ENCODE measurements at places on chromosomes 3 and 15.

DNA sequence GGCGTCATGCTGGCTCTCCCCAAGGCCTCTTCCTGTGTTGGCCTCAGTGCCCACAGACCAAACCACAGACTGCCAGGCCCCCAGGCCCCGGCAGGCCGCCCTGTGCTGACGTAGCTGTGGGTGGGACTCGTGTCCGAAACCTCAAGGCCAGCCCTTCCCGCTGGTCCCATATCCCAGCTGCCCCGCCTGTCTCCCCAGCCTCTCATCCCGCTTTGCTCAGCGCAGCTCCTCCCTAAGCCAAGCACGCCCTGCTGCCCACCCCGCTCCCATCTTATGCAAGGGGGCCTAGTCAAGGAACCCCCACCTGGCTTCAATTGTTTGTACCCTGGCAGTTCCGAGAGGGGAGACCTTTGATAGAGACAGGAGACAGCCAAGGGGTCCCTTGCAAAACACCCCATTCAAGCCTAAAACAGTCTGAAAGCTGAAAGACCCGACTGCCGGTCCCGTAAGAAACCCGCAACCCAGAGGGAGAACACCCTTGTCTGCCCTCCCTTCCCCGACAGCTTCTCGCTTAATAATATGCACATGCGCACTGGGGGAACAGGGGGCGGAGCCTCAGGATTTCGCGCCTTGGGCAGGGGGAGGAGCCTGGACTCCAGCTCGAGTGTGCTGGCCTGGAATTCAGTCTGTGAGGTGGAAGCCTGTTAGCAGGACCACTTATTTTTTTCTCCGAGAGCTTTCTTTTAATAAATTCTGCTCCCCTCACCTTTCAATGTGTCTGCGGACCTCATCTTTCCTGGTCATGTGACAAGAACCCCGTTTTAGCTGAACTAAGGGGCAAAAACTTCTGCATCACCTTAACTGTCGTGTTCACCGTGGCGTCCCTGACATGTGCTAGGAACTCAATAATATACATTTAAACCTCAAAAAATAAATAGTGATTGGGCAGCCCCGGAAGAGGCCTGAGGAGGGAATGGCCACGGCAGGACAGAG lies 17.2 kb downstream of the TNFAIP8L3 start:
- DNase-seq, result peak; percentile 81

- DNase-seq, result no peak
Observed at GRCh38 chr15:41949401-41950126, 22.8 kb downstream of the EHD4 start.

GRCh38 chr3:63961891-63962290 lies 49.7 kb upstream of the SCAANT1 start:
- DNase-seq, result no peak

- no peak for DNase-seq
Observed at GRCh38 chr3:170513642-170514041, 72.2 kb downstream of the SLC7A14 start.

DNA sequence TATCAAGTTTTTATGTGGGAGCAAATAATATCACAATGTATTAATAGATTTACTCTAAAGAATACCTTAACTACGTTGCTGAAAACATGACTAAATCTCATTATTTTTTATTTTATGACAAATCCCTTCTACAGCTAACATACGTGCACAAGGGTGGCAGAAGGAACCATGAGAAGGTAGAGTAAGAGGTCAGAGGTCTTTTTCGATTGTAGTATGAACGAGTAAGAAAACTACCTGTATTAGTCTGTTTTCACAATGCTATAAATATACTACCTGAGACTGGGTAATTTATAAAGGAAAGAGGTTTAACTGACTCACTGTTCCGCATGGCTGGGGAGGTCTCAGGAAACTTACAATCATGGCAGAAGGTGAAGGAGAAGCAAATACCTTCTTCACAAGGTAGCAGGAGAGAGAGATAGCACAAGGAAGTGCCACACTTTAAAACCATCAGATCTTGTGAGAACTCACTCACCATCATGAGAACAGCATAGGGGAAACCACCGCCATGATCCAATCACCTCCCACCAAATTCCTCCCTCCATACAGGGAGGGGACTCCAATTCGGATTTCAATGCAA lies 95.3 kb downstream of the SUCLG2 start:
- no peak for DNase-seq

- no peak for DNase-seq
Observed at GRCh38 chr3:64647825-64648224, 40.0 kb downstream of the ADAMTS9 start.

- no peak for DNase-seq
Observed at GRCh38 chr3:178238179-178238578, 298.1 kb upstream of the KCNMB2 start.

DNA sequence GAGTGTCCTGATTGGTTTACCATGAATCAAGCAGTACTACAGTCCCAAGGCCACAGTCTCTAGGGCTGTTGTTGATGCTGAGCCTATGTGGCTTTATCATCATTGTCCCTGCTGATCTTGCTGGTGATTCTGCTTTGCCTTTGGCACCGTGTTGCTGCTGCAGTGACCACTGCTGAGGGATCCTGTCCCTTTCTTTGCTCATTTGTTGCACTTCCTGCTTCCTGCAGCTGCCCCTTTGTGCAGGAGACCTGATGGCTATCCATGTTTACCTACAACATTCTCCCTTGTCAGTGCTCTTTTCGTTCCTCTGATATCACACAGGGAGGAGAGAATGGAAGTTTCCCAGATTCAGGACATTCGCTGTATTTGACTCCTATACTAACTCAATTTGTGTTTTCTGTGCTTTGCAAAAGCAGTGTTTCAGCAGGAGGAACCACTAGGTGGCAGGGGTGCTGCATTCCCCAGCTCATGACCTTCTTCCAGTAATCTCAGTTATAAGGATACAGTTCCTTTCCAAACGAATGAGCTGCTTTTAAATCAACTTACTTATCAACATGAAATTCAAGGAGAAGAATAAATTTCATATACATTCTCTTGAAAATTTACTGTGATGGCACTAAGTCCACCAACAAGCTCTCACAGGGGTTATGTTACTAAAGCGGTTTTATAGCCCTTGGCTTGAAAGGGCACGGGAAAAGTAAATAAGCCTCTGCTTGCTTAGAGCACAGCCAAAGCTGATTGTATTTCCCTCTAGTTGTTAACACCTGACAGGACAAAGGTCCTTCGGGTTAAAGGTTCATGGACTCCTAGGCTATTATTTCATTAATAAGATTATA lies 9.7 kb upstream of the THUMPD3 start:
- DNase-seq, result peak; percentile 71

DNA sequence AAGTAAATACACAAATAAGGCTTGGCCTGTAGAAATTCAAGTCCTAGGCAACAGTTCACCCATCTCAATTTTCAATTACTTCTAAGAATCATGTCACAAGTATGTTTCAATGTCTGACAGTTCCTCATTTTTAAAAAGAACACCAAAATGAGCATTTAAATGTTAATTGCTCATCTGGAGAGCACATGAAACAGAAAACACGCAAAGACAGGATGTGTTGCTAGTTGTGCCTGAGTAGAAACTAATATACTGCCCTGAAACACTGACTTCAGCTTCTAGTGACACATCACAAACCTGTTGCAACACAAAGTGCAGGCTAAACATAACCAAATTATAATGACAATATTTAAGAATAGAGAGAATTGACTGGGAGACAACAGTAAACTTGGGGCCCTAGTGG lies 167.3 kb upstream of the THBS1 start:
- no peak for DNase-seq

DNA sequence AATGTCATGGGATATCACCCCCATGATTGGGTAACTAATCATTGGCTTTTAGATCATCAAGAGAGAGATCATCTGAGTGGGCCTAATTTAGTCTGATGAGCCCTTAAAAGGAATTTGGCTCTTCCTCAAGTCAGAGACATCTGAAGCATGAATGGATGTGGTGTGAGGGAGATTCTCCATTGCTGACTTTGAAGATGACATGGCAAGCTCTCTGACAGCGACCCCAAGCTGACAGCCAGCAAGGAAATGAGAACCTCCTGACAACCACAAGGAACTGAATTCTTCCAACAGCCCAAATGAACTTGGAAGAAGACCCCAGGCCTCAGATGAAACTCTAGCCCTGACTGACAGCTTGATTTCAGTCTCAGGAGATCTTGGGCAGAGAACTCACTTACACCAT lies 108.4 kb upstream of the SPATA12 start:
- no peak for DNase-seq

- no peak for DNase-seq
Observed at GRCh38 chr15:40047415-40048210, 8.6 kb upstream of the SRP14 start.

- DNase-seq, result no peak
Observed at GRCh38 chr3:126263971-126264370, 83.6 kb upstream of the ALDH1L1 start.

DNA sequence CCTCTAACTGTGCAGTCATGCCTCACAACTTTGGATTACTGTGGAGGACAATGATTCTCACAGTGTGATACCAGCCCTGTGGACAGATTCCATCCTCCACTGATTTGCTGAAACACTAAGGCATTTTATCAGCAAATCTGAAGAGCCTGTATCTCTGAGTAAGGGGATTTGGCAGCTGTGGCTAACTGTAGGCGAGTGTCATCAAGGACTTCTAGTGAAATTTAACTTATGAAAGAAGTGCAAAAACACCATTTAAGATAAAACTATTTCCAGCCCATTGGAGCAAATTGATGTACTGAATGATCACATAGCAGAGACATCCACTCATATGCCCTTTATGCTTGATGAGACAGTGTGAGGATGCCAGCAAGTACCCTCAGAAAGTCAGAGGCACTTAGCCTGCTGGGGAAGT lies 13.9 kb upstream of the TMPRSS7 start:
- no peak for DNase-seq

GRCh38 chr15:87118435-87118834 lies 1038.8 kb downstream of the AGBL1 start:
- no peak for DNase-seq

DNA sequence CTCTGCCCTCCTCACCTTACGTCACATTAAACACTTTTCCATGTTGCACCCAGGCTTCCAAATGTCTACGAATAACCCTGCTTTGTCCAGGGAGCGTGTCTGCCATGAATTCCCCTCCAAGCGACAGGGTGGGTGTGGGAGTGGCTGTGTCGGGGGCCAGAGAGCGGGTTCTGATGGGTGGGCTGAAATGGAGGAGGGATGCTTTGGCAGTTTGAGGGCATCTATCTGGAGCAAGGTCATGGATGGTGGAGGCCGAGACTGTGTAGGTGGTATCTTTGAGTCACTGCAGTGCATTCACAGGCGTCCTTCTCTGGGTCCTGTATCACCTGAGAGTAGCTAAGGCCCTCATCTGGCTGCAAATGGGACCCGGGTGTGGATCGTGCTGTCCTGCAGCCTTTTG lies 36.6 kb downstream of the SMAD6 start:
- no peak for DNase-seq

- no peak for DNase-seq
Observed at GRCh38 chr3:13963137-13963886, 83.4 kb upstream of the WNT7A start.

GRCh38 chr3:32239307-32240158 lies 1.1 kb downstream of the CMTM8 start:
- DNase-seq, result no peak

DNA sequence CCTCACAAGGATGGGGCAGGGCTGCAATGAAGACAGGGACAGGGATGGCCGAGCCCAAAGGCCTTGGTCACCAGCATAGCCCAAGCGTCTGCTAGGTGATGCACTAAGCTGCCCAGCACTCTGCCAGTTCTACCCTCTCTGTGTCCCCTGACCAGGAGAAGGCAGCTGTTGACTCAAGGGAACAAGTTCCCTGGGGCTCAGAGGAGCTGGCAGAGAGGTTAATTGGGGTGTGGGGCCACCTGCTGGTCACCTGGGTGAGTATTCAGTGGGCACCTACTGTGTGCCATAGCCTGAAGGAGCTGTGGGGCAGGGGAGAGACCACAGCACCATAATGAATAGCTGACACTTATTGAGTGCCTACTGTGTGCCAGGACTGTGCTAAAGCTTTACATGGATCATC lies 22.0 kb upstream of the DOCK3 start:
- no peak for DNase-seq

DNA sequence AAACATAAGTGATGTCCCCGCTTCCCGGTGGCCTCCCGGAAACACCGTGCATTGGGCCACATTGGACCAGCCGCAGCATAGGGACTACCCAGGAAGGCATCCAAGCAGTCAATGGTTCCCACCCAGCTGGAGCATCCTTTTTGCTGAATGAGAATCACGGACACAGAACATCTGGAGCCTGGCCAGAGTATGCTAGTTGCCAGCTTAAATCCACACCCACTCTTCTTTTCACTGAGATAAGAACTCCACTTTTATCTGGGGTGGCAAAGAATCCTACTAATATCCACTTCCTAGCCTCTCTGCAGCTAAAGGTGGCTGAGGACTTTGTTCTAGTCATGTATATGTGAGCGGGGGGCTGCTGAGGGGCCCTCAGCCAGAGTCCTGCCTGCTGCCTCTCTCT lies 95.2 kb upstream of the PLXNA1 start:
- DNase-seq, result no peak

DNA sequence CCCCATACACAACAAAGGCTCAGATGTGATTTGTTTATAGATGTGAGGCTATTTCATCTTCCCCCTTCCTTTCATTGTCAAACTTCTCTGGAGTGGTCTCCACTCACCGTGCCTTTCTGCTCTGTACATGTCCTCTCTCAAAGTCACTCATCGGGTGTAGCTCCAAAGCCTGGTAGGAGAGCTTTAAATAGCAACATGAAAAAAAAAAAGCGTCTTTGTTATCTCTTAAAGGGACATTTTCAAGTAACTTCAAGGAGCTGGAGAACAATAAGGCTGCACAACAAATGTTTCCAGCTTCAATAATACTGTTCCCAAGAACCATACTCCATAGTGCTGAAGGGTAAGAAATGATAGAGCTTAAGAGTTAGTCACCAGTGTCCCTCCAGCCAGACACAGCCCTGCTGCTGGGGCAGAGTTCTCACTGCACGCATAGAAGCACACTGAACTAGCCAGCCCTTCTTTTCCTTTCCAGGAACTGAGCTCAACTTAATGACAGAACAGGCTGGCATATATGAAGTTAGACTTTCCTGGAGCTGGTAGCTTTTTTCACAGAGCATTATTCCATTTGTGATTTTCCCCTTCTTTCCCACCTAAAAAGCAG lies 8.1 kb downstream of the FBXO40 start:
- no peak for DNase-seq

GRCh38 chr3:162994165-162994564 lies 1497.6 kb downstream of the OTOL1 start:
- no peak for DNase-seq

DNA sequence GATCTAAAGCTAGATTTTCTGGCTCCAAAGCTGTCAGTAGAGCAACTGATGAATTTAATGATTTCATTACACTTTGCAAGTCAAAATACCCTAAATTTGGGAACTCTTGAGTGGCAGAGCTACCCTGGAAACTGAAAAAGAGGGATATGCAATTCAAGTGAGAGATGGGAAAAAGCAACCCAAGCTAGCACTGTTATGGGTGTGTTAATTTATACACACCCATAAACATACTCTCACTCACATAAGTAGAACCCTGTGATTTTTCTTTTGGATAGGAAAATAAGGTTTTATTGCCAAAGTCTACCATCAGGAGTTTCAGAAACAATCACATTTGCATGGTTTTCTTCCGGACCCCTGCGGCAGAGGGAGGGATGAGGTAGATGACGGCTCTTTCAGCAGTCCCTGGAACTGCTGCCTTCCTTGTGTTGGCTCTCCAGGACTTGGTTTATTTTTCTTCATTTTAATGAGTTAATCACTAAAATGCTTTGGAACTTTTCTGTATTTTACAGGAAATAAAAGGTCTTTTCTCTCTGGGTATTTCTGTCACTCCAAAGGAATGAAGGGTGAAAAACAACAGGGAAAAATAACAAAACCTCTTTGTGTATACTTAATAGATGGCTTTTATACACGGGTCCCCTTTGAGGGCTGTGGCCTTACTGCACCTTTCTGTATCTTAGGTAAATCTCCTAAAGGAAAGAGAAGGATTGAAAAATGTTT lies 63.8 kb downstream of the TTC23 start:
- no peak for DNase-seq
